HTR-8/SVneo (cell line): ENCODE measurements at places on chromosomes 12 and 14.

DNA sequence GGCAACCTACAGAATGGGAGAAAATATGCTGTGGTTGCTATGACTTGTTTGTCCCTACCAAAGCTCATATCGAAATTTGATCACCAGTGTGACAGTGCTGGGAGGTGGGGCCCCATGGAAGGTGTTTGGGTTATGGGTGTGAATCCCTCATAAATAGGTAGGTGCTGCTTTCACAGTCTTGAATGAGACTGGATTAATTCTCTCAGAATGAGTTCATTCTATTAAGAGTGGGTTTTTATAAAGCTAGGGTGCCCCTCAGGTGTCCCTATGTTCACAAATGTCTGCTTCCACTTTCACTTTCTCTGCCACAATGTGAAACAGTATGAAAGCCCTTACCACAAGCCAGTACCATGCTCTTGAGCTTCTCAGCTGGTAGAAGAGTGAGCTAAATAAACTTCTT is 133.5 kb downstream of the CPNE8 start:
- no peak for DNase-seq

DNA sequence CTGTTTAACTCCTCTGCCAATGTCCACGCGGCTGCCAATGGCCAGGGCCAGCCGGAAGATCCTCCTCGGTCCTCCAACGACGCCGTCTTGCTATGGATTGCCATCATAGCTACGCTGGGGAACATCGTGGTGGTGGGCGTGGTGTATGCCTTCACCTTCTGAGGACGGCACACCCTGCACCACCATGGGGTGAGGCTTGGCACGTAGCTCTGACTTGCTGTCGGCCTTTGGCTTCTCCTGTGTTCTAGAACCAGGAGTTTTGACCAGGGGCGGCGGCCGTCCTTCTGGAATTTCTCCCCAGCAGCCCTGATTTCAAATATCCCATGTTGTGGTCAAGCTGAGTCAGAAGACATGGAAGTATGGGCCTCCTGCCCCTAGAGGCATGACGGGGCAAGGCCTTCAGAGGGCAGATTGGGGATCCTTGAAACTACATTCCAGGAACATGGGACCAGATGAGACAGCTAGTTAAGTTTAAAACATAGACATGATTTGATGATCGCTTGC is 47.5 kb downstream of the C14orf132 start:
- DNase-seq = no peak

DNA sequence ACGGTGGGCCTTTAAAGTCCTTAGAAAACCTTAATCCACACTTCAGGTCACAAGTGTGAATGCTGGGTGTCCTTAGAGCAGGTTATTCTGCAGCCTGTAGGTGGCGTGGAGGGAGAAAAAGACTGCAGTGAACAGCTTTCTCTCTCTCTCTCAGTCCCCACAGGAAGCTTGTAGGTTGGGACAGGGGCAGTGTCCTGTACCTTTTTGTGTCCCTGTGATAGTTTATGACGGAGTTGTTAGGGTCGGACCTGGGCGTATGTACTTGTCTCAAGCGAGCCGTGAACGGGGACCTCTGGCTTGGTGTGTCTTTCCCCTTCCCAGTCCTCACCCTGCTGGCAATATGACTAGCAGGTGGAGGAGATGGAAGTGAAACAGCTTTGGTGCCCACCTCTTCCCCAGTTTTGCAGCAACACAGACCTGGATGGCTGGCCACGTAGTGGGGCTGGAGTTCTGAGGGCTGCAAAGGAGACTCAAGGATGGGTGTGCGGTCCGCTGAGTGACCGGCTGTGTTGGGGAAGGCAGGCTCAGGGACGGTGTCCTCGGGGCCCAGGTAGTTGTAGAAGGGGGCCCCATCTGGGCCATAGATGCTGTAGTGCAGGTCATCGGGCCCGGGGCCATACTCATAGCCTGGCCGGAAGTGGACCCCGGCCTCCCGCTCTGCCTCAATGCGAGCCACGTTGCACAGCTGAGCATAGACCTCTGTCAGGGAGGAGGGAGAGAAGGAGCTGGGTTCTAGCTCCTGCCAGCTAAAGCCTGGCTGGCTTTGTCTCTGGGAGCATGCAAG is 8.9 kb downstream of the ISCA2 start:
- peak; percentile 73 for DNase-seq

- DNase-seq = no peak
Measured at GRCh38 chr12:52515927-52516831, 4.0 kb downstream of the KRT5 start.

DNA sequence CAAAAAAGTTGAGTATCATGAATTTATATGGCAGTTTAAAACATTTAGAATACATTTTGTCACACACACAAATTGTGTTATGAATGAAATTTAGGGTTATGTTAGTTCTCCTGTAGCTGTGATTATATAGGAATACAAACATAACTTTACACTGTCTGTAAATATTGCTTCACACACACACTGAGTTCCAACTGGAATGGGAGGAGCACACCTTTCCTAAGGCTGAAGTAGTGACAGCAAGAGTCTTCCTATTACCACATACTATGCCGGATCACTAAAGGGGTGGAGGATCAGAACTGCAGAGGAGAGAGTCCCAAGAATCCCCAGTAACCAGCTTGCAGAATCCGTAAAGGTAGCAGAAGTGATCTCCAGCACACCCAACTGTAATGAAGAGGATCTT is 63.7 kb downstream of the DNAI7 start:
- no peak for DNase-seq

- DNase-seq = no peak
Measured at GRCh38 chr12:94460616-94460959, 921 bp upstream of the CEP83 start.

GRCh38 chr12:45268672-45269411 is 52.9 kb downstream of the ANO6 start:
- peak; percentile 47 for DNase-seq

DNA sequence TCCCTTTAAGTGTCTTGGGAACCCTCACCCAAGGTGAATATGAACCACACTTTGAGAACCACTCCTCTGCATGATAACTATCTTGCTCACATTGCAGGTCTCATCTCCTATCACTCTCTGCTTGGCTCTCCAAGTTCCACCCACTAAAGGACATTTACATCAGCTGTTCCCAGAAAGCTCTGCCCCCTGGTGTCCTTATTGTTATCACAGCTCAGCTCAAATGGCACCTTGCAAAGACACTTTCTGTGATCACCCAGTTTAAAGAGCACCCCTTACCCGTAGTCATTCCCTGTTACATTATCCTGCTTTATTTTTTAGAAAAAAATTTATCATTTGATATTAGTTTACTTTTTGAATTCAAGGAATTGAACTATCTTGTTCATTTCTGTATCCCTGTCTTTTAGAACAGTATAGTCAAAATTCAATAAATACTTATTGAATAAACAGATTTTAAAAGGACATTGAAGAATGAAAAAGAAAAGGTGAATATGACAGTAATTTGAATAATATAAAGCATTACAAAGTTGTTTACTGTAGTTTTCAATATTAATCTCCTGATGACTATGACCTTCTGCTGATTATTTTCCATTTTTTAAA is 20.5 kb upstream of the GUCY2C start:
- no peak for DNase-seq

- DNase-seq = no peak
Measured at GRCh38 chr14:35296545-35296944, 4.4 kb downstream of the PSMA6 start.

GRCh38 chr14:103259184-103259583 is 74.9 kb upstream of the EIF5 start:
- no peak for DNase-seq

DNA sequence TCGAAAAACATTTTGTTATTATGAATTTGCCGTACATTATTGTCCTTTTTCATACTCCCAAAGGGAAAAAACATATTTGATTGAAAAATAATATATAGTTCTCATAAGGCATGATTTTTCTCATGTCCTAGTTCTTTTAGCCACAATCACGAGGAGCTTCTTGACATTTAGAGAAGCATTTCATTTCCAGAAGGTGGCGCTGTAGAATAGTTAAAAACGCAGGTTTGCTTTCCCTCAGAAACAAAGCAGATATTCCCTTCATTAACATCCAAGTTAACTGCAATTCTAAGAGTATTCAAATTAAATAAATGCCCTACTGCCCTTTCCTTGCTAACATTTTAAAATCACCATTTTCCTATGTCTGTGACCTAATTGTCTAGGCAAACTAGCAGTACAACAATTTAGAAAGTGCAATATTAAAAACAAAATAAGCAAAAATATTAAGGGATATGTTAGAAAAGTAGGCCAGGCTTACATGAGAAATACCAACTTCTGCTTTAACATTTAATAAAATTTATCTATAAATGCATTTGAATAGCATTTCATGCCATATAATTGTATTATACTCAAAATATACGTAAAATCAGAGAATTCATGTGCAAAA is 10.9 kb upstream of the PIK3C2G start:
- DNase-seq = peak; percentile 10

GRCh38 chr14:69161590-69161989 is 8.7 kb upstream of the DCAF5 start:
- DNase-seq = no peak

DNA sequence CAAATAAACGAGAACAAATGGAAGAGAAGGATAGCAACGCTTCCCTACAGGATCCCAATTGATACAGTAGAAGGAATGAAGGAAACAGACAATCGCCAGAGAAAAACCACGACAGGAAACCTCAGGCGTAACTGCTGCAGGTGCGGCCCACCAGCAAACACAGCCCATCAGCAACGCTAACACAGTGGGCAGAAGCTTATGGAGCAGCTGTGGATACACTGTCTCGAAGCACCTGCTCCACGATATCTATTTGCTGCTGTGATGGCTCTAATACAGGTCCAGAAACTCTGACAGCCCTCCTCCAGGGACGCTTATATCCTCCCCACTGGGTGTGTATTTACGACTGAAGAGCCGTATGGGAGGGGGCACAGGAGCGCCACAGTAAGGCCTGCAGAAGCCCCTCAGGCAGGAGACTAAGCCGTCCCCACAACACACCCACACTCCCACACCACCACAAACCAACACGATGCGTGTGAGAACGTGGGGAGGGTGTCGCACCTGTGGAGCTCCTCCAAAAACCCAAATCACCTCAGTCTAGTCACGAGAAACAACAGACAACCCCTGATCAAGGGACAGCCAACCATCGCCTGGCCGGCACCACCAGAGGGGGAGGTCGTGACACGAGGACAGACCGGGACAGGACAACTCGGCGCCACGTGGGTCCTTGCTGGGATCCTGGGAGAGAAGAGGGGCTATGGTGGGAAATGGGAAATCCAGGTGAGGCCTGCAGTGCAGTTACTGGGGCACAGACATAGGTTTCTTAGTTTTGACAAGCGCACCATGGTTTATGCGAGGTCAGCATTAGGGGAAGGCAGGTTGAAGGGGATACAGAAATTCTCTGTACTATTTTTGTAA is 24.0 kb downstream of the POLE start:
- no peak for DNase-seq

DNA sequence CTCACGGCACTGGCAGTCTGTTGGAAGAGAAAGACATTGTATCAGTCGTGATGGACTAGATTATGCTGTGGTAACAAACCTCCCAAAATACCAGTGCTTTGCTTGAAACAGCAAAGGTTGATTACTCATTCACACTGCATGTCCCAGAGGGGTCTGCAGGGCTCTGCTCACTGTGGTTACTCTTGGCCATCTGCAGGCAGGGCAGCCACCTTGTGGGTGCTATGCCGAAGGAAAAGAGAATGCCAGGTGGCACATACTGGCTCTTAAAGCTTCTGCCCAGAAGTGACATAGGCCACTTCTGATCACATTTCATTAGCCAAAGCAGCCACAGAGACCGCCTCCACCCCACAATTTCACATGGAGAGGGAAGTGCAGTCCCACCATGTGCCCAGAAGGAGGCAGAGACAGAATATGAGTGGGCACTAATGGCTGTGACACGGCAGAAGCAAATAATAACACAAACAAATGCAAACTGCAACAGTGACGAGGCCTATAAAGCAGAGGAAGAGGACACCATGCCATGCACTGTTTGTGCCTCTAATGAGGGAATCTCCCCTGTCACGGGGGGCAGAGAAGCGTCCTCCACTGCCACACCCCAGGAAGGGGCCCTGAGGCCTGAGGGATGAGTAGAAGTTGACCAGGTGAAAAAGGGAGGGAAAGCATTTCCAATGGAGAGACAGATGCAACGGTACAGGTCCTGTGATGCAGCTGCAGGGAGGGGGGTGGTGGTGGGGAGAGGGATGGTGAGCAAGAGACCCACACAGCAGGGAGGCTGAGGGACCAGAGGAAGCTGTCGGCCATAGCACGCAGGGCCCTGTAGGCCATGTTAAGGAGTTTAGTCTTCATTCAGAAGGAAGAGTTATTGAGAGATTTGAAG is 51.7 kb upstream of the KICS2 start:
- peak; percentile 28 for DNase-seq

DNA sequence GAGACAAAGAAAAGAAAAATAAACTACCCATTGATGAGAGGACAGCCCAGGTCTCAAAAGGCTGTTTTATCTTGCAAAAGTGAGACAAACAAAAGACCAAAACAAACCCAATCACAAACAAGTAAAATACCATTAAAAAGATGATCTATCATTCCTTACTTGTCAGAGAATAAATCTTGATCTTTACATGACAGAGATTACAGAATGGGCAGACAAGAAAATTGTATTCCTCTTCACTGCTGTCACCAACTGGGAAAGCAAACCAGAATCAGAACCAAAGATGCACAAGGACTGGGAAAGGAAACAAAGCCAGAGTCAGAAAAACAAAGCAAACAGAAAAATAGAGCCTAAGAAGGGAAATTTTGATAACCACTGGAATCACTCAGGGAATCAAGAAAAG is 444.0 kb upstream of the PDE3A start:
- no peak for DNase-seq

DNA sequence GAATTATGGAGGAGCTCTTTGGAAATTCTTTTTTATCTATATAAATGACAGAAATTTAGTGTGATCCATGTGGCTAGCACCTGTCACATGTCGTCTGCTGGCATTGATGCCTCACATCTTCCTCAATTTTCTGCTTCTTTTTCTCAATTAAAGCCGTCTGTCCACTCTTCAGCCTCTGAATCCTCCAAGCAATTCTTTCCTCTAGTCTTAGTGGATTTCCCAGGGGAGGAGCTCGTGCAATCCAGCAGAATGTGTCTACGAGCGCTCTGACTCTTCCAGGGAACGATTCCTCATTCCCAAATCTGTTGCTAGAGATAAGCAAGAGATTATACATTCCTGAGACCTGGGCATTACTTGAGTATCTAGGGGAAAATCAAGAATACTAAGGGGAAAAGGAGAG is 176.6 kb downstream of the EMP1 start:
- no peak for DNase-seq

GRCh38 chr12:9365296-9365695 is 157.1 kb upstream of the PZP start:
- no peak for DNase-seq
